Mucosa of descending colon (tissue), 3 donors: ENCODE measurements at places on chromosomes 3 and 15.

DNA sequence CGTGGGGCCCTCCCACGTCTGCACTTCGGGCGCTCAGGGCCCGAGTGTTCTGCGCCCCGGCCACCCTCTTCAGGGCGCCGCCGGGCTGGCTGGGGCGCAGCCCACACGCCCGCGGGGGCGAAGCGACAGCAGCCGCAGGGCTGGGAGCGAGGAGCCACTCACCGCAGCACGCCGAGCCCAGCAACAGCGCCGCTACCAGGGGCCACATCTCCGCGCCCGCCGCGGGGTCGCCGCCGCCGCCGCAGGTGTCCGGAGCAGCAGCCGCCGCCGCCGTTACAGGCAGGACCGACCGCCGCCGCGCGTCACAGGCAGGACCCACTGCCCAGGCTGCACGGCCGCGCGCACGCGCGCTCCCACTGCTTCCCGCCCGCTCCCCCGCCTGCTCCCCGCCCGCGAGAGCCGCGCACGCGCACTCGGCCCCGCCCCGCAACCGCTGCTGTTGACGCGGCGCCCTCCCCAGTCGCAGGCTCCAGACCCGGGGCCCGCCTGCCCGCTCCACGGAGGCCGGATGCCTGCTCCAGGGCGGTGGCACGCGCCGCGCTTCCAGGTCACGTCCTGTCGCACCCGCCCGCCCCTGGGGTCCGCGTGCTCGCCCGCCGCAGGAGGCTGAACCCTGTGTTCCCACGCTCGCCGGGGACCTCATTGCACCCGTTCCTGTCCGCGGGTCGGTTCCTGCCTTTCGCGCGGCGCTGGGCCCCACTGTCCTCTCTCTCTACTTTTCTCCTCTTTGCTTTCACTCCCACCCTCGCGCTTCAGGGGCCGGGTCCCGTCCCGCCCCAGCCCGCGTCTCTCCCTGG, at the start of gene CD47:
Gene CD47 (minus strand): TSS at position 331 of the 797 bp plus-strand sequence. CDS start 123 bp downstream, at position 208.
- DNase-seq, result peak; percentile 98

DNA sequence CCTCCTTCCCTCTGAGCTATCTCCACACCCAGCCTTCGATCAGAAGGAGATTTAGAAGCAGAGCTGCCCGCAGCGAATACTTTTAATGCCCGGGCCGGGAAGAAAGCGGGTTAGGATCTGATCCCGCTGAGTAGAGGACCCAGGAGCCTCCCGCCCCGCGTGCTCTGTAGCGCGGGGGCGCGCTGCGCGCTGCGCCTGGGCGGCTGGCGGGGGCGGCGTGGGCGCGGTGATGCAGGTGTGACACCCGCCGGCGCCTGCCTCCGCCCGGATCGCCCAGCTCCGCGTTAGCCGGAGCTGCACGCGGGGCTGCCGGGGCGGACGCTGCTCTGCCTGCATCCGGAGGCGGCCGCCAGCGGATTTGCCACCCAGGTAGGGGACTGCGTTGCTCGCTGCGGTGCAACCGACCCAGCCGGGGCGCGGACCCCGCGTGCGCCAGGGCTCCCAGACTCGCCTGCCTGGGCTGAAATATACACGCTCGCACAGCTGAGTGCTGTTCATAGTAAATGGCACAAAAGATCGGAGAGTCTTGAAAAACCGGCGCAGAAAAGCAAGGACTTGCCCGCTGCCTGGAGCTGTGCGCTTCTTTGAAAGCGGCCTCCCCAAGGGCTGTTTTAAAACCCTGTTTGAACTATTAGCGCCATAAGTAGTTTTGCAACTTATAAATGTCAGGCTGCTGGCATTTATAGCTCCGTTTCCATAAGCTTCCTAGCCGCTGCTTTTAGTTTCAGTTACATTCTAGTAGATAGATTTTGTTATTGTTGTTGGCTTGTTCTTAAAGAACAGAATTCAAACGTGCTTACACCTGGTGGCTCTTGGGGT, at the start of gene SV2B:
Gene SV2B (plus strand): TSS at position 263 of the 819 bp plus-strand sequence. CDS start 126,007 bp downstream, outside the sequence.
- peak; percentile 28 for DNase-seq

DNA sequence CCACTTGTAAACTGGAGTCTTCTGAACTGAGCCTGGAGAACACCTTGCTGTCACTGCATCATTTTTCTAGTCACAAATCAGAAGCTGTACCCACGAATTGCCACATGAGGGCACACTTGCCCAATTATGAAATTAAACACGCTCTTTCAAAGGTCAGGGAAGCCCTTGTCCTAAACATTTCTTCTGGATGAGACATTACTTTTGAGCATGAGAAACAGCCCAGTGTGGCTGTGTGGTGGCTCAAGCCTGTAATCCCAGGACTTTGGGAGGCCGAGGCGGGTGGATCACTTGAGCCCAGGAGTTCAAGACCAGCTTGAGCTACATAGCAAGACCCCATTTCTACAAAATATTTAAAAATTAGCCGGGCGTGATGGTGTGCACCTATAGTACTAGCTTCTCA, 27.5 kb upstream of the CFAP161 start:
- peak; percentile 28 for DNase-seq

GRCh38 chr15:58306591-58307312, 125.0 kb upstream of the LIPC start:
- no peak for DNase-seq

GRCh38 chr15:72991026-72991425, 61.2 kb upstream of the NEO1 start:
- DNase-seq, result no peak

- DNase-seq, result no peak
Observed at GRCh38 chr15:63948971-63949370, 97.3 kb downstream of the DAPK2 start.

GRCh38 chr3:31810991-31811433, 170.1 kb downstream of the OSBPL10 start:
- no peak for DNase-seq

- peak; percentile 16 for DNase-seq
Observed at GRCh38 chr15:67190813-67191212, 63.6 kb downstream of the AAGAB start.
